ENCODE measurements at places on chromosomes 11 and 22. TPM values are rescaled to one million over a fixed set of nuclear protein-coding genes. Genes with fewer than 3 reads are reported as not detected.

- H3K27me3 ChIP-seq = no peaks in the 10 kb centered on the region
- H3K4me1 ChIP-seq = no peaks in the 10 kb centered on the region
- H3K36me3 ChIP-seq = no peaks in the 10 kb centered on the region
- H3K27ac ChIP-seq = no peak overlapping the region
Measured at GRCh38 chr22:19868773-19869471, 14.2 kb upstream of the GNB1L start.

Gene DUSP18
- 8.6 TPM for total RNA-seq

DNA sequence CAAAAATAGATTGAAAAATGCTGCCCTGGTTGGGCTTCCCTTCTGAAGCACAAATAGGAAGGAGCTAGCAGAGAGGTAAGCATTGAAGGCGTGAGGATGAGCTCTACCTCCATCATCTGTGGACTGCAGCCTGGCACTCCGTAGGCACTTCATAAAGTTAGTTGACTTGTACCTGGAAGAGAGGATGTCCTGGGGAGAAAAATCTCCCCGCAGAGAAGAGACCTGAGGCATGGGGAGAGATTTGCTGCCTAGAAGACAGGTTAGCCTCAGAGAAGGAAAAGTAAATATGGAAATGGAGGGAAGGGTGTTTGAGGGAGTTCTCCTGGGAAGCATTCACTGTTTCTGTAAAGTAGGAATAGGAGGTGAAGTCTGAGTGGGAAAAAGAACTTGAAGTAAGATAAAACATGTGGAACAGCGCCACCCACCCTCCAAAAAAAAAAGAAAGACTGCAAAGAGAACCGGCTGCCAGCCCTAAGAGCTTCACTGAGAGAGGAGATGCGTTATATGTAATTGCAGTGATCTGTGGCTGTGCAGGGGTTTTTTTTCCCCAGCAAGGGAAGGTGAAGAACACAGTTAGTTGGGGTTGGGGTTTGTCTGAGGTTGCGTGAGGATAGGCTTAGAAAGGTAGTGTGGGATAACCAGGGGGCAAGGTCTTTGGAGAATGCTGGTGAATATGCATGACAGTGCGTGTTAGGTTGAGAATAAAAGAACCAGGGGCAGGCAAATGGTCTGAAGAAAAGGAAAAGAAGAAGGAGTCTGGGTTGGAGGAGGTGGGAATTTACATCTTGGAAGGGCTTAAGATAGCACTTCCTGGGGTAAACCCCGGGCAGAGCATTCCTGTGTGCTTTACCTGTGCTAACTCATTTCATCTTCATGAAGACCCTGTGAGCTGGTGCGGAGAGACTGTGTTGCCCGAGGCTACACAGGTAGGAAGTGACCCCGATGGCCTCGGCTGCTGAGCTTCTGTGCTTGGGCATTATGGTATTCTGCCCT is 16.0 kb downstream of the TNRC6B start:
- DNase-seq = no peak
- H3K27me3 ChIP-seq = no peaks in the 10 kb centered on the region
- H3K4me3 ChIP-seq = no peak overlapping the region

DNA sequence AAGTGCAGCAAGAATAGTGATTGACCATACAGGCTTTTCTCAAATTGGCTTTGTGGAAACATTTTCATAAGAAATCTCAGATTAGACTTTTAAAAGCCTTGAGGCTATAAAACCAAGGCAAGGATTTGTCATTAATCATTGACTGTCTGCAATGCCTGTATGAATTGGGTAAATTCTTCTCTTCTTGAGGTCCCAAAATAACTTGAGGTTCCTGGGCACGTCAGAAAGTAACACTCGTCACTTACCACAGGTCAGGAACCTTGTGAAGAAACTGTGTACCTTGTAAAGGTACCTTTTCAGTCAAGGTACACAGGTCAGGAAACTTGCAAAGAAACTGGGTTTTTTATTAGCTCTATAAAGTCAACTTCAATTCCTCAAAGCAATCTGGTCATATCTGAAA is 43.3 kb upstream of the SORL1 start:
- DNase-seq = no peak
- H3K27me3 ChIP-seq = peaks cover 2% of the 10 kb centered on the region
- no peaks in the 10 kb centered on the region for H3K4me1 ChIP-seq
- no peak overlapping the region for H3K27ac ChIP-seq

Gene CDKN1C
- total RNA-seq = 7.5 TPM

- peaks cover under 1% of the 10 kb centered on the region for H3K27me3 ChIP-seq
- DNase-seq = no peak
- no peaks in the 10 kb centered on the region for H3K4me1 ChIP-seq
Measured at GRCh38 chr11:68780829-68781228, 29.5 kb upstream of the TESMIN start.

Gene UPK3A
- total RNA-seq = not detected

- H3K36me3 ChIP-seq = no peaks in the 10 kb centered on the region
- H3K27ac ChIP-seq = no peak overlapping the region
- H3K27me3 ChIP-seq = peaks cover 18% of the 10 kb centered on the region
- DNase-seq = no peak
- no peaks in the 10 kb centered on the region for H3K4me1 ChIP-seq
Measured at GRCh38 chr22:50600967-50601668, 525 bp downstream of the MAPK8IP2 start.

Gene PTPRCAP
- total RNA-seq = 2.3 TPM

Gene ZNF280B
- total RNA-seq = 4.0 TPM

Gene FREY1
- total RNA-seq = 1.5 TPM

DNA sequence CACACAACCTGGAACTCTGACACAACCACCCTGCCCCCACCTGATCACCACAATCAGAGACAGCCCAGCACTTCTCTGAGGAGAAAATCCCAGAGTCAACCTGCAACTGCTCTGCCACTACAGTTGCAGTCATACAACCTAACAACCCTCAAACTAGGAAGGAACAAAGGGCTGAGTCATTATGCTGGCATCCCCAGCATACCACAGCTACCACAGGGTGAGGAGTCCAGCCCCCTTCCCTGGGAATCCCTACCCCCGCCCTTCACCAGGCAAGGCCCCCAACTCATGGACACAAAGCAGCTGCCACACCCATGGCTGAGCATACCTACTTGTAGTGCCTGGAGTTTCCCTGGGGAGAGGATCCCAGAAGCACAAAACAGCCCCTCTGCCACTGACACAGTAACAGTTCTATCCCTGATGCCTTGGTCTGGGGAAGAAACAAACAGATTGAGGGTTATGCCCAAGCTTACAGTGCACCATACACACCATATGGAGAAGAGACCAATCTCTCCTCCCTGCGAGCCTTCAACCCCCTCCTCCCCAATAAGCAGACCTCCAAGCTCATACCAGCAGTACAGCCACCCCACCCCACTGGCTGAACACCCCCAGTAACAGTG is 68.5 kb upstream of the C11orf58 start:
- peaks cover 5% of the 10 kb centered on the region for H3K4me1 ChIP-seq
- DNase-seq = peak; percentile 79
- no peaks in the 10 kb centered on the region for H3K27me3 ChIP-seq
- no peak overlapping the region for H3K27ac ChIP-seq

Gene PRAME
- total RNA-seq = not detected

DNA sequence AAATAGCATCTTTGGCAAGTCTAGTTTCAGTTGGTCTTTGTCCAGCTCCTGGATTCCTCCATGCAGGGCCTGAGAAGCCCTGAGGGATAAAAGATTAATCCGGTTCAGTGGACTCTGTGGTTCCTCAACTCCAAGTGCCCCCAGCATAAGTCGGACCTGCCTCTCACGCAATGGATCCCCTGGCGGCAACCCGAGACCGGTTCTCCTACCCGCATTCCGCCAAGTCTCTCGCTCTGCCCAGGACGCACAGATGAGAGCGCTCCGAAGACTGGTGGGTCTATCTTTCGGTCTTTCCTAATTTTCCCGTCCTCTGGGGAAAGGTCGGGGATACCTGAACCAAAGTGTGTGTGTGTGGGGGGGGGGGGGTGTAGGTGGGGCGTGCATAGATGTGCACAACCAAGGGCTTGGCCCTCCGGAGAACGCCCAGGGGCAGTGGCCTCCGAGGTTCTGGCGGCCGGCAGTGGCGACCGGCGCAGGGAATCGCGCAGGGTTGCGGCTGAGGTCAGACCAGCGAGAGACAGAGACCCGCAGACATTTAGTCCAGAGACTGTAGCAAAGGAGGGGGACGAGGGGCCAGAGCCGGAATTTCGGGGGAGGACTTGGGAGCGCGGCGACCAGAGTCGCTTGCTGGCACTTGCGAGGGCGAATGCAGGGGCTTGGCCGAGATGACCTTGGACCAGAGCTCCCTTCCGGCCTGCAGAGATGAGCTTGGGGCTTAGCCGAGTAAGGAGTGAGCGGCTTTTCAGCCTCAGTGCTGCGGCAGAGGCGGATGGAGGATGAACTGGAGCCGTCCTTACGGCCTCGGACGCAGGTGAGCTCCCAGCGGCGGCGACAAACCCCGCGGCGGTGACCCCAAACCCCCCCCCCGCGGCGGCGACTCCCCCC is 712 bp upstream of the SLC2A11 start:
- peak overlapping the region; percentile 75 for H3K4me3 ChIP-seq
- H3K4me1 ChIP-seq = peaks cover 16% of the 10 kb centered on the region
- no peaks in the 10 kb centered on the region for H3K27me3 ChIP-seq
- H3K36me3 ChIP-seq = no peaks in the 10 kb centered on the region
- DNase-seq = peak; percentile 54

- no peak overlapping the region for H3K27ac ChIP-seq
- no peaks in the 10 kb centered on the region for H3K4me1 ChIP-seq
- H3K36me3 ChIP-seq = no peaks in the 10 kb centered on the region
- H3K27me3 ChIP-seq = no peaks in the 10 kb centered on the region
Measured at GRCh38 chr22:17648569-17648968, 10.0 kb downstream of the BCL2L13 start.

DNA sequence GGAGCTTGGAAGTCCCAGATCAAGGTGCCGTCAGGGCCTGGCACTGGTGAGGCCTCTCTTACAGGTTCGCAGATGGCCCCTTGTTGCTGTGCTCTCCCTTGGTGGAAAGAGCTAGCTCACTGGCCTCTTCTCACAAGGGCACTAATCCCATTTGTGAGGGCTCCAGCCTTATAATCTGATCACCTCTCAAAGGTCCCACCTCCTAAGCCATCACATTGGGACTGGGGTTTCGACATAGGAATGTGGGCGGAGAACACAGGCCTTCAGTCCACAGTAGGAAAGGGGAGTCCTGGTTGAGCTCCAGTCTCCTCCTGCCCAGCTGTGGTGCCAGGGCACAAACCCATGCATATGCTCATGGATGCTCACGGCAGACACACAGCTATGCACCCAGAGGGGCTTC is 14.0 kb upstream of the LRRC32 start:
- H3K27me3 ChIP-seq = peaks cover 11% of the 10 kb centered on the region

GRCh38 chr11:2652333-2653197 is 47.2 kb downstream of the KCNQ1OT1 start:
- DNase-seq = no peak
- H3K27me3 ChIP-seq = no peaks in the 10 kb centered on the region
- H3K27ac ChIP-seq = no peak overlapping the region
- no peaks in the 10 kb centered on the region for H3K36me3 ChIP-seq
- peaks cover 7% of the 10 kb centered on the region for H3K4me1 ChIP-seq

Gene LGALS1
- total RNA-seq = 240 TPM

GRCh38 chr22:27850000-27850521 is 48.5 kb upstream of the MN1 start:
- H3K36me3 ChIP-seq = peaks cover 42% of the 10 kb centered on the region
- H3K27ac ChIP-seq = no peak overlapping the region
- H3K4me3 ChIP-seq = no peak overlapping the region

DNA sequence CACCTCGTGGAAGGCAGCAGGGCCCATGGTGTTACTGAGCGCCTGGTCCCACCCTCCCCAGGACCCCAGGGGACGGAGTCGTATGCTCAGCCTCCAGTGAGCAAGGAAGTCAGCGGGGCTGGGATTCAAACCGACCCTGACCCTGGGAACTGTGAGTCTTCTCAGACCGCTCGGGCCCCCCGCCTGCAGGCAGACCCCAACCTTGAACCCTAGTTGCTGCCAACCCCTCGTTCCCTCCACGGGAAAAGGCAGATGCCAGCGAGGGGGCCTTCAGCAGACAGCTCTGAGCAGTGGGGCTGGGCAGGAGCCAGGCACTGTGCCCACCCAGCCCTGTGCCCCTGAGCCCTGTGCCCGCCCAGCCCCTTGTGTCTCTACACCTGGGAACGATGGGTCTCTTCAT is 6.4 kb downstream of the SLC16A8 start:
- H3K4me3 ChIP-seq = no peak overlapping the region
- peaks cover 4% of the 10 kb centered on the region for H3K4me1 ChIP-seq
- DNase-seq = no peak
- no peaks in the 10 kb centered on the region for H3K36me3 ChIP-seq
- H3K27me3 ChIP-seq = peaks cover 13% of the 10 kb centered on the region

DNA sequence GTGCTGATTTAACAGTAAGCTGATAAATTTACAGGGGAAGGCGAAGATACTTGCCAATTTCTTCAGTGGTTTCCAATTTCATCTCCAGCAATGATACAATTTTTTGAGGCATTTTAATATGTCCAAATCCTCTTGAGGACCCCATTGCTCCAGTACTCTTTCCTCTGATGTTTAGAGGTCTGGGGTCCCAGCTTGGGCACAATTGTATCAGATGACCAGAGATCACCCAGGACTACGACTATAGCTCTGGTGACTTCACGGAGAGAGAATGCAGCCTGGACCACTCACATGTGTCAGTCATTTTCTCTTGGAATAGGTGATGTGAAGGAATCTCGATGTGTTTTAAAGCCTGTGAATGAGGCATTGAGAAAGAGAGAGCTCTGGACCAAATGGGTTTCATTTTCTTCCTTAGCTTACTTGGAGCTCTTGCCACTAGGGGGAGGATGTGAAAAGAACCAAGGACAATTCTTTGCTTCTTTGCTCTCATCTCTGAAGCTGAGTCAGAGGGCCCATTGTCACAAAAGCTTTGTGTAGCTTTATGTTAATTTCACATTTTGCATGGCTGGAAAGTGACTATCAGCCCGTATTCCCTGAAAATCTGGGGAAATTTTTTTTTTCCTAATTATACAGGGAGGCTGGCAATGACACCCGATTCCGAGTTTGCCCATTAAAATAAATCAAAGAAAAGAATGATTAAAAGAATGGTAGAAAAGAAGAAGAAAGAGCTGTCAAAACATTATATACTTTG is 6.7 kb upstream of the CCDC90B start:
- DNase-seq = peak; percentile 57
- H3K27ac ChIP-seq = no peak overlapping the region
- no peaks in the 10 kb centered on the region for H3K36me3 ChIP-seq
- H3K4me1 ChIP-seq = no peaks in the 10 kb centered on the region
- H3K27me3 ChIP-seq = no peaks in the 10 kb centered on the region
- H3K4me3 ChIP-seq = no peak overlapping the region

GRCh38 chr11:76738618-76739240 is 44.4 kb upstream of the TSKU start:
- H3K27me3 ChIP-seq = peaks cover 16% of the 10 kb centered on the region
- DNase-seq = no peak
- no peaks in the 10 kb centered on the region for H3K4me1 ChIP-seq
- H3K36me3 ChIP-seq = no peaks in the 10 kb centered on the region
- H3K4me3 ChIP-seq = no peak overlapping the region

Gene CARD18
- total RNA-seq = not detected

GRCh38 chr22:29306835-29307595 is 565 bp downstream of the GAS2L1 start:
- peak overlapping the region; percentile 79 for H3K4me3 ChIP-seq
- peak overlapping the region; percentile 78 for H3K27ac ChIP-seq
- no peaks in the 10 kb centered on the region for H3K36me3 ChIP-seq
- DNase-seq = no peak

GRCh38 chr11:8693555-8693954 is 11.0 kb downstream of the RPL27A start:
- H3K27me3 ChIP-seq = no peaks in the 10 kb centered on the region
- H3K4me3 ChIP-seq = no peak overlapping the region
- DNase-seq = no peak
- H3K4me1 ChIP-seq = peaks cover 13% of the 10 kb centered on the region
- peaks cover 54% of the 10 kb centered on the region for H3K36me3 ChIP-seq
- H3K27ac ChIP-seq = no peak overlapping the region

GRCh38 chr22:23485490-23485889 is 94.6 kb downstream of the IGLL1 start:
- peaks cover 6% of the 10 kb centered on the region for H3K27me3 ChIP-seq
- H3K4me3 ChIP-seq = no peak overlapping the region
- H3K4me1 ChIP-seq = no peaks in the 10 kb centered on the region

Measured in astrocyte (in vitro differentiated cells and primary cell).